ENCODE measurements at places on chromosomes 2 and 18.

DNA sequence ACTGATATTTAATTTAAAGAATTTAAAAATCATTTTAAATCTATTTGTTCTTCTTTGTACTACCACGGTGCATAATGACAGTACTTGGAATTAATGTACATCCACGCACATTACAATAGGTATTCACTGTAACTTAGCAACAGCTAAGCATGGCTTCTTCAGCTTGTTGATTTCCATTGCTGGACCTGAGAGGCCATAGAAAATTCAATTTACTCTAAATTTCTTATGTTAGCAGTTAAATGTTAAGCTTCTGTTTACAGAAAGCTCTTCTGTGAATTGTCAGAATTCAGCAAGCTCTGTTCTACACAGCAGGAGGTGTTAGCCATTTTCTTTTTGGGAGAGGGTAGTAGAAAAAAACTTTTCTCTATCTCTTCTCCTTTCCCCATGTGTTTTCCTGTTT is 1149.3 kb upstream of the CDH2 start:
- no peak for DNase-seq

DNA sequence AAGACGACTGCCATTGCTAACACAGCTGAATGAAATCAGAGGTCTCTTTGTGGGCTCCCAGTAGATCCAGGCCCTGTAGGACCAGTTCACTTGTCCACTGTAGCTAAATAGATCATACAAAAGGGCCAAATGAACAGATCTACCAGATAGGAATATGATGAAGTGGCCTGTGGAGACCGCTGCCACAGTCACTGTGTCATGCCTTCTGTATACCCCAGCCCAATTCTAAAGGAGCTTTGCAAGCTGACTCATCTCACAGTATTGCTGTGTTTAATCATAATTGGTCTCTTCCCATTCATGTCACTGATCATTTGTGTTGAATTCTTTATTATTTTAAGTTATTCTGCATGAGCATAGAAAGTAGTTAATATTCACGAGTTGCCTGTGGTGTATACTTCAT is 125.8 kb downstream of the MTCL1 start:
- DNase-seq: no peak

GRCh38 chr18:3260995-3261372 is 949 bp upstream of the MYL12B start:
- no peak for DNase-seq

DNA sequence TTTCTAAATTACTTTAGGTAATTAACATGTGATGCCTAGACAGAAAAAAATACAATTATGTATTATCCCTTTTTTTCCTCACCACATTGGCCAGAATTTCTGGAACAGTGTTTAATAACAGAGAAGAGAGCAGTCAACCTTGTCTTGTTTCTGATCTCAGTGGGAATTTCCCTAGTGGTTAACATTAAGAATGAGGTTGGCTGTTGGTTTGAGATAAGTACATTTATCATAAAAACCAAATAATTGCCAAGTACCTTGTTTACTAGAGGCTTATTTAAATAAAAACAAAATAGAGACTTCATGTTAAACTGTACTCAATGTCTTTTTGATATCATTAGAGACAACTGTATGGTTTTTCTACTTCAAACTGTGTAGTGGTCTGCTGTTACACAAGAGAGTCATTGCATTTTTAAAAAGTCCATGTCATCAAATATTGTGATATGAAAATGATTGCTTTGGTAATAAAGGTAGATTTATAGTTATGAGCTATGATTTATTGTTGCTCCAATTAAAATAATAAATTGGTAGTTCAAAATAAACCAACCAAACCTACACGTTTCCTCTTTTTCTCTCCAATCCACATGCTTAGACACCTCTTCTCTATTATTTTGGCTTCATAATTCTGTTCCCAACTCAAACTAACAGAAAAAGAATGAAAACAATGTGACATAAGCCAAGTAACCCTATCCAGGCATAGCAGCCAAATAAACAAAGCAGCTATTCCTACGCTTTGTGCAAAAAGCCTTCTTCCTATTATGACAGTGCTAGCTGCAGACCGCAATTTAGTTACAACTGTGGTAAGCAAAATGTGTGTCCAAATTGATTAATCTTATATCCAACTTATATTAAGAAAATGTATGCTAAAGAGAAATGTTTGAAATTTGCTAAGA is 20.9 kb upstream of the TANK start:
- no peak for DNase-seq

DNA sequence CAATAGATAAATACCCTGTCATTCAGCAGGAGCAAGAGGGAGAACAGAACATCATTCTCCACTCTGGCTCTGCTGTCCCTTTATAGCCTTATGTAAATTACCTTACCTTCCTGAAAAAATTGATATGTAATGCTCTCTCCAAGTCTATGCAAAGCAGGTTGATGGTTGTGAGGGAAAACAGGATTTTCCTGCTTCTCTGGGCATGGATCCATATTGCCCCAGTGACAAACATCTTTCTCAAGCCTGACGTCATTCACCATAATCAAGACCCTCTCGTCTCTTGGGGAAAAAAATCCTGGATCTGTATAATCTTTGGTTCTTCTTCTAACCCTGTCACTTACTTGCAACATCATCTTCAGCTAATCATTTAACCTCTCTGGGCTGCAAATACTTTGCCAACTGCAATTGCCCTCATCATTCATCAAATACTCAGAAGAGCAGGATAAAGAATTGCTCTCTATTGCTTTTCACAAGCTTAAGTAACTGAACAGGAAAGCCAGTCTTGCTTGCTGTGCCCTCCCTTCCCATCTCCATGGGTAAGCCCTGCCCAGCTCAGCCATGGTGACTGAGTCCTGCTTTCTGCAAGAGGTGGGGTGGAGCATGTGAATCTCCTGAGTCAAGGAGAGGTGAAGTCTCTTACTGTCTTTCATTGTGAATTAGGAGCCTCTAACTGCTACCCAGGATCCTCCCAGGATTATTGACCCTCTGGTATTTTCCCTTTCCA is 123.7 kb upstream of the KLF7 start:
- DNase-seq: no peak
